ENCODE measurements at places on chromosomes 16 and 17. TPM values are rescaled to one million over a fixed set of nuclear protein-coding genes. Genes with fewer than 3 reads are reported as not detected.

The CLEC10A gene
- total RNA-seq = not detected

GRCh38 chr17:81961087-81961511, at the start of gene NOTUM:
Gene NOTUM (minus strand): TSS chr17:81961187. CDS start chr17:81960909, 278 bp downstream.
- no peaks in the 10 kb centered on the region for H3K36me3 ChIP-seq
- no peak within 1 kb of the TSS for H3K27ac ChIP-seq
- H3K27me3 ChIP-seq = peaks cover 47% of the 10 kb centered on the region
- DNase-seq = no peak

DNA sequence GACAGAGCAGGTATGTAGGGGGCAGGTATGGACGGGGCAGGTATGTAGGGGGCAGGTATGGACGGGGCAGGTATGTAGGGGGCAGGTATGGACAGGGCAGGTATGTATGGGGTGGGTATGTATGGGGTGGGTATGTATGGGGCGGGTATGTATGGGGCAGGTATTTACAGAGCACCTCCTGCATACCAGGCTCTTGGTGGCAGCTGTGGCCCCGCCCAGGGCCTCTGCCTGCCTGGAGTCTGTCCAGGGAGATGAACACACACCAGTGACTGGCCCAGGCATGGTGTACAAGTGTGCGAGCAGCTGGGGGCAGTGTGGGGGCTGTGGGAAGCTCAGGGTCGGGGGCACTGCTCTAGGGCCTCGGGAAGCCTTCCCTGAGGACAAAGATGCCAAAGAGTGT, 4.4 kb downstream of the RPL3L start:
- H3K27ac ChIP-seq = no peak overlapping the region
- H3K4me3 ChIP-seq = no peak overlapping the region
- H3K4me1 ChIP-seq = peaks cover 2% of the 10 kb centered on the region
- H3K27me3 ChIP-seq = no peaks in the 10 kb centered on the region

- no peak overlapping the region for H3K27ac ChIP-seq
- no peak for DNase-seq
- H3K36me3 ChIP-seq = no peaks in the 10 kb centered on the region
These were observed 21.4 kb upstream of the ABCC3 start for GRCh38 chr17:50613007-50613992.

GRCh38 chr16:87163637-87164036, 153.6 kb downstream of the C16orf95 start:
- peaks cover 2% of the 10 kb centered on the region for H3K36me3 ChIP-seq
- peaks cover 9% of the 10 kb centered on the region for H3K4me1 ChIP-seq
- peaks cover 2% of the 10 kb centered on the region for H3K27me3 ChIP-seq
- no peak overlapping the region for H3K4me3 ChIP-seq

- H3K4me1 ChIP-seq = no peaks in the 10 kb centered on the region
- no peaks in the 10 kb centered on the region for H3K36me3 ChIP-seq
- H3K27me3 ChIP-seq = no peaks in the 10 kb centered on the region
- DNase-seq = peak; percentile 48
- H3K27ac ChIP-seq = no peak overlapping the region
- no peak overlapping the region for H3K4me3 ChIP-seq
These were observed 65.9 kb upstream of the IRX6 start for GRCh38 chr16:55257966-55258613.

DNA sequence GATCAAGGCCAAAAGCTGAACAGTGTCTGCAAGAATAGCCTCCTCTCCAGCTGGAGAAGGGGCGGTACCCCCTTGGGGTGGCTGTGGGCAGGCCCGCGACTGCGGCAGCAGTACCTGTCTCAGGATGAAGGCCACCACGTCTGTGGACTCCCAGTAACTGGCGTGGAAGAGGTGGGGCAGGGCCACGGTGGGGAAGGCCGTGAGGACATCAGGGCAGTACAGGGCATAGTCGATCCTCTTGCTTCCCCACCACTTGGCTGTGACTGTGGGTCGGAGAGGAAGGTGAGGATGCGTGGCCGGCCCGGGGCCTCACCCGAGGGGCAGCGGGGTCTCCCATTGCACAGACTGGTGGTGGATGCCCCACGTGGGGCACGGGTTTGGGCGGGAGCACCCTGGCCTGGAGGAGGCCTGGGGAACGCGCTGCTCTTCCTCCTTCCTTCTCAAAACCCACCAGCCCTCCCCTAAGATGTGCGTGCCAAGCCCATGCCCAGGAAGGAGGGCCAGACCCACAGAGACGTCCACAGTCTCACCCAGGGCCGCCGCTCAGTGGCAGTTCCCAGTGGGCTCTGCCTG, 26.0 kb downstream of the PIMREG start:
- no peak overlapping the region for H3K4me3 ChIP-seq
- H3K4me1 ChIP-seq = no peaks in the 10 kb centered on the region
- H3K36me3 ChIP-seq = no peaks in the 10 kb centered on the region
- no peak for DNase-seq
- H3K27ac ChIP-seq = no peak overlapping the region

DNA sequence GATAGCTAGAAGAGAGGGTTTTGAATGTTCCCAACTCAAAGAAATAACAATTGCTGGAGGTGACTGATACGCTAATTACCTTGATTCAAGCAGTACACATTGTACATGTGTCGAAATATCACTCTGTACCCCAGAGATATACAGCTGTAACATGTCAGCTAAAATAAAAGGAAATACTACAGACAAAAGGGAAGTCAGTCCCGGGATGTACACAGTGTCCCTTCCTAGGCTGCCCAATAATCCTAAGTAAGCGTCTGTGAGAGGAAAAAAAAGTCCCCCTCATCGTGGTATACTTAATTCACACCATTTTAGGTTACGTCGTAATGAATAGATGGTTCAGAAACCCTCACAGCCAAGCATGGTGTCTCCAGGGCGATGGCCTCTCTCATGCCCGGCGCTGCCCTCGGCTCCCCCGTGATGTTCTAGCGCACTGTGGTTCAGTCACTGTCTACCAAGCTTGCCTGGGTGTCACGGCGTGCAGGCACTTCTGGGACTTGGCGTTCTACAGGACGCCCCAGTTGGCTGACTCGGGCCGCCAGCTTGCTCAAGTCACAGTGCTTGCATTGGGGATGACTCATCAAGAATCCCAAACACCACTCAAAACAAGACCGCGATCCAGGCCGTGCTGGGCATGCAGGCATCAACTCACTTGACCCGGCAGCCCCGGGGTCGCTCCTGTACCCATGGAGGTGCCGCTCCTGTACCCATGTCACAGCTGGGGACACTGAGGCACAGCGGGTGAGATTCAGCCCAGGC, 27.6 kb downstream of the CCDC40 start:
- no peak for DNase-seq
- H3K36me3 ChIP-seq = no peaks in the 10 kb centered on the region
- no peaks in the 10 kb centered on the region for H3K4me1 ChIP-seq
- H3K27ac ChIP-seq = no peak overlapping the region
- no peaks in the 10 kb centered on the region for H3K27me3 ChIP-seq

GRCh38 chr16:79213214-79213613, 387.3 kb downstream of the MAF start:
- no peak overlapping the region for H3K27ac ChIP-seq
- H3K36me3 ChIP-seq = peaks cover 17% of the 10 kb centered on the region
- H3K27me3 ChIP-seq = no peaks in the 10 kb centered on the region

DNA sequence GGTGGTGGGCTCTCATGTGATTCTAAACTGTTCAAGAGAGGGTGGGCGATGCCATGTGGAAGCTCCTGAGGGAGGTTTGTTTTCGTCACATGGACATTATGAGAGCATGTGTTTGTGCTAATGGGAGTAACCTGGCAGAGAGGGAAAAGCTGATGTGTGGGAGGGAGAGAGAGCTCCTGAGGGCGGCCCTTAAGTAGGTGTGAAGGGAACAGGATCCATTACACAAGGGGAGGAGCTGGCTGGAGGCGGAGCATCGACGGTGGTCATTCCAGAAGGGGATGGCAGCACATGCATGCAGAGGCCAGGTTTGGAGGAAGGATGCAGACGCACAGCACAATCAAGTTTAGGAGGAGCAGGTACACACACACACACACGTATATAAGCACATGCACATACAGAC, 197.5 kb downstream of the RPTOR start:
- H3K27me3 ChIP-seq = no peaks in the 10 kb centered on the region
- no peak overlapping the region for H3K27ac ChIP-seq
- H3K4me3 ChIP-seq = no peak overlapping the region

- no peak for DNase-seq
- H3K4me3 ChIP-seq = no peak overlapping the region
- no peak overlapping the region for H3K27ac ChIP-seq
- H3K36me3 ChIP-seq = peaks cover 7% of the 10 kb centered on the region
These were observed 2.0 kb upstream of the AOC3 start for GRCh38 chr17:42849031-42849430.

The PPP1R1B gene
- total RNA-seq = not detected

The CCT6B gene
- 1.9 TPM for total RNA-seq

The MED13 gene
- 52.4 TPM for total RNA-seq

The GCGR gene
- total RNA-seq = not detected

The CLEC18C gene
- total RNA-seq = 0.20 TPM

DNA sequence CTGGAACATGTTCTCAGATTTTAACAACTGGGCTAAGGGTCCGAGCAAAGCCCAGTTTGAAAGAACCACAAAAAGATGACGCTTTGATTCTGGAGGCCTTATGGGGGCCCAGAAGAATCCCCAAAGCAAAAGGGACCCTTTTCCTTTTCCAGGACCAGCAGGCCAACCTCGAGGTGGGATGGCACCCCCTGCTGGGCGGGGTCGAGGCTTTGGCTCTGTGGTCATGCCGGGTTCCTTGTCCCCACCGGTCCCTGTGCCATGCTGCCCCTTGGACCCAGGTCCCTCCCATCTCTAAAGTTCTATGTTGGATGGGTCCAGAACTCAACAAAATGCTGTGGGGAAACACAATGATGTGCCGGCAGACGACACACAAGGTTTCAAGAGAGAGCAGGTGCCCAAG, 30.9 kb downstream of the TMEM204 start:
- no peaks in the 10 kb centered on the region for H3K27me3 ChIP-seq
- no peak overlapping the region for H3K27ac ChIP-seq
- H3K4me1 ChIP-seq = peaks cover 9% of the 10 kb centered on the region
- H3K36me3 ChIP-seq = peaks cover 3% of the 10 kb centered on the region
- DNase-seq = no peak
- H3K4me3 ChIP-seq = no peak overlapping the region

- peaks cover 6% of the 10 kb centered on the region for H3K4me1 ChIP-seq
- H3K4me3 ChIP-seq = no peak overlapping the region
- H3K27me3 ChIP-seq = peaks cover 6% of the 10 kb centered on the region
- peak; percentile 58 for DNase-seq
These were observed 6.9 kb upstream of the GJD3 start for GRCh38 chr17:40371261-40371929.

The SLC52A1 gene
- 0.84 TPM for total RNA-seq

DNA sequence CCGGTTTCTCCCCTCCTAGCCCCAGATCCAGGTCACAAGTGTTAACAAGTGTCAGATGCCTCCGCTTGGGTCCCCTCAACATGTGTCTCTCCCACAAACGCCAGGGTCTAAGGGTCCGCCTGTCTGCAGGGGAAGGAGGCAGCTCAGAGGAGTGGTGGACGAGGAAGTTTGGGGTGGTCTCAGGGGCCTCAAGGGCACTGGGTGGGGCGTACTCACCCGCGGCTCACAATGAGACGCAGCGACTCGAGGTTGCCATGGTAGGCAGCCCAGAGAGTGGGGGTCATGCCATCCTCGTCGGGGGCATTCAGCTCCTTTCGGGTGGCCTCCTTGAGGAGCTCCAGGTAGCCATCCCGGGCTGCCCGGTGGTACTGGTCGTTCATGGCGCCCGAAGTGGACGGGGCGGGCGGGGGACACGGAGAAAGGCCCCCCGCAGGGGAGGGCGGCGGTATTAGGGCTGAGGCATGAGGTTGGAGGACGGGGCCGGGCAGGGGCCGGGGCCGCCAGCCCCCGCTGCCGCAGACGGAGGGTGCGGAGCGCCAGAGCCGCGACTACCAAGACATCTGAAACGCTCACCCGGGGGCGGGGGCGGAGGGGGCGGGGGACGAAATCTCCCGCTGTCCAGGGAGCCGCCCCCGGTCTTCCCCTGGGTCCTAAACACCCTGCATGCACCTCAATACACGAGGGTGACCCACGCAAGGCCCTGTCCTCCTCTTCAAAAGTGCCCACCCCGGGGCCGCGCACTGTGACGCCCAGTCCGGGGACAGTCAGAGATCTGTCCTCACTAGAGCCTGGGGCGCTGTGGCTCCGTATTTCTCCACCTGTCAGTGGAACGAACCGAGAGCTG, at the start of gene USH1G:
USH1G (minus strand) TSS at position 562 of the 844 bp plus-strand sequence; CDS start at position 380, 182 bp downstream.
- peaks cover 85% of the 10 kb centered on the region for H3K27me3 ChIP-seq
- no peaks in the 10 kb centered on the region for H3K36me3 ChIP-seq
- H3K27ac ChIP-seq = no peak within 1 kb of the TSS

DNA sequence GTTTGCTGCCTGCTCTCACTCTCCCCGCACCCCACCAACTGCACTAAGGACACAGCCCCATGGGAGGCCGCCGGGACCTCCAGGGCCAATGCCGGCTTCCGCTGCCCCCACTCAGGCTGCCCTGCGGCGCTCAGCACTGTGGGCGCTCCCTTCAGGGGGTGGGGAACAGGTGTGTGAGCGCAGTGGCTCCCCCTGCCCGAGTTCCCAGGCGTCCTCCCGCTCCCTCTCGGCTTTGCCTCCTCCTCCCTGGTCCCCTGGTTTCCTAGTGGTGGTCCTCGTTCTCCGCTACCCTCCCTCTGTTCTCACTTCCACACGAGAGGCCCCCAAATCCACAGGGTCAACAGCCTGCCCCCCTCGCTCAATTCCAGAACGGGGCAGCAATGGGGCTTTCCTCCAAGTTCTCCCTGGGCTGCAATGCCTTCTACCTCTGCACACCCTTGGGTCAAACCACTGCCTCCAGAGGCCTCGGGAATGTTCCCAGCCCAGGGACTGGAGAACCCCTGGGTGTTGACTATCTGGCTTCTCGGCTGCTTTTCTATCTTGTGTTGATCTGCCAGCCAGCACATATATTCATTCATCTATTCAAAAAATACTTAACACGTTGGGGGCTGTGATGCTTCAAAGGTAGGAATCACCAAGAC, 9.9 kb downstream of the FOXJ1 start:
- H3K27me3 ChIP-seq = no peaks in the 10 kb centered on the region
- no peak overlapping the region for H3K4me3 ChIP-seq
- no peak for DNase-seq
- no peak overlapping the region for H3K27ac ChIP-seq
- H3K36me3 ChIP-seq = no peaks in the 10 kb centered on the region
- H3K4me1 ChIP-seq = peaks cover 27% of the 10 kb centered on the region

The RAP1GAP2 gene
- total RNA-seq = 6.5 TPM

The ACSM2A gene
- total RNA-seq = 0.26 TPM

The SLFN14 gene
- not detected for total RNA-seq

The PRM2 gene
- total RNA-seq = not detected

DNA sequence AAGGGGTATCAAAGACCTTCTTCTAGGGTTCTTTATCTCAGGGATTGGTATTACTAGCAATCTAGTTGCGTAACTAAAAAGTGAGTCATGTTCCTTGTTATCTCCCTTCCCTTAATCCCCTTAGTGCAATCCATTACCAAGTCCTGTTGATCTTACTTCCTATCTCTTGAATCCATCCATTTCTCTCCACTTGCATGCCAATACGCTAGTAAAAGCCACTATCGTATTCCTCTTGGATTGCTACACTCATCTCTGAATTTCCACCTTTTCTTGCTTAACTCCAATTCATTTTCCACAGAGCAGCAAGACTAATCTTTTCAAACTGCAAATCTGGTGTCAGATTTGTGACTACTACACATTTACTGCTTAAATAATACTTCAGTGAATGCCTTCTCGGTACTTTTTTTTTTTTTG, 1.8 kb upstream of the ADAT1 start:
- H3K27ac ChIP-seq = no peak overlapping the region
- DNase-seq = no peak
- peaks cover 51% of the 10 kb centered on the region for H3K4me1 ChIP-seq
- no peaks in the 10 kb centered on the region for H3K27me3 ChIP-seq
- H3K4me3 ChIP-seq = peak overlapping the region; percentile 0

GRCh38 chr16:46980926-46981325, 7.5 kb upstream of the DNAJA2 start:
- H3K4me3 ChIP-seq = no peak overlapping the region
- no peaks in the 10 kb centered on the region for H3K27me3 ChIP-seq
- DNase-seq = no peak
- H3K27ac ChIP-seq = no peak overlapping the region
- H3K36me3 ChIP-seq = no peaks in the 10 kb centered on the region
